Cardiac muscle cell (in vitro differentiated cells and primary cell): ENCODE measurements at places on chromosomes 4 and X.

- no peak for DNase-seq
Measured at GRCh38 chr4:85744950-85745349, 270.0 kb downstream of the ARHGAP24 start.

GRCh38 chr4:23368081-23368697 is 521.7 kb downstream of the PPARGC1A start:
- DNase-seq = peak; percentile 7

- DNase-seq = no peak
Measured at GRCh38 chr4:163121689-163122088, 45.0 kb downstream of the NAF1 start.

GRCh38 chr4:62399242-62399641 is 1199.1 kb downstream of the ADGRL3 start:
- no peak for DNase-seq

DNA sequence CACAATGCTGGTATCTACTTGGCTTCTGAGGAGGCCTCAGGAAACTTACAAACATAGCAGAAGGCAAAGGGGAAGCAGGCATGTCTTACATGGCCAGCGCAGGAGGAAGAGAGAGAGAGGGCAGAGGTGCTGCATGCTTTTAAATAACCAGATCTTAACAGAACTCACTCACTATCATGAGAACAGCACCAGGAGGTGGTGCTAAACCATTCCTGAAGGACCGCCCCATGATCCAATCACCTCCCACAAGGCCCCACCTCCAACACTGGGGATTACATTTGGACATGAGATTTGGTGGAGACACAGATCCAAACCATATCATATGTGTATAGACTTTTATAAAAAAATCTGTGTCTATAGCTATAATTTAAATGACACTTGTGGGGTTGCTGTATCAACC is 48.6 kb upstream of the ERVMER34-1 start:
- no peak for DNase-seq

DNA sequence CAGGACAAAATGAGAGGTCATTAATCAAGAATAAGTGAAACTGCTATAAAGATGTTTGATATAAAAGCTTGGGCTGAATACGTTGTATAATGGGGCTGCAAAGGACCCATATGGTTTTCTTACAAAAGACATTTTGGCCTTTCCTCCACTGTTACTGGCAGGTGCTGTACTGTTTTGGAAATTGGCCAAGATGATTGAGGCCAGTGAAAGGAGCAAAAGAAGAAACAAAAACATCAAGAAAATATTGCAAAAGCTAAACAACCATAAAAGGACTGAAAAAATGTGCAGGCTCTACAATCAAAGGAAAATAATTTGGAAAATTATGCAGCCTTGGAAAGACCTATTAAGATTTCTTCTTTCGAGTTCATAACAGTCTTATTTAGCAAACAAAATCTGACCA is 222.2 kb upstream of the PPP1R2C start:
- no peak for DNase-seq

DNA sequence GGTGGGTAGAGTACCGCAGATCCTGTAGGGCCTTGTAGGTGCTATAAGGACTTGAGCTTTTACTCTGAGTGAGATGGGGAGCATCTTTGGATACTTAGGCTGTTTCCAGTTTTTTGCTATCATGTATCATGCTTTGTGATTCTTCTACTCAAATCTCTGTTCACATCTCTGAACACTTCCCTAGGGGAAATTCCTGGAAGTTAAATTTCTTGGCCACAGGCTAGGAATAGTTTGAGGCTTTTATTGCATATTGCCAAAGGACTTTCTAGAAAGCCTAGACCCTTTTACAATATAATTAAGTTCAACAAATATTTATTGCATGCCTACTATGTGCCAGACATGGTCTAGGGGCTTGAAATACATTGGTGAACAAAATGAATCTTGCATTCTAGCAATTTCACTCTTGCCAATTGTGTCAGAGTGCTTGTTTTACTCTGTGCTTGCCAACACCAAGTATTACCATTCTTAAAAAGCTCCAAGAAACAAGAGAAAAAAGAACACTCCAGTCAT is 4.1 kb upstream of the PGRMC1 start:
- no peak for DNase-seq

DNA sequence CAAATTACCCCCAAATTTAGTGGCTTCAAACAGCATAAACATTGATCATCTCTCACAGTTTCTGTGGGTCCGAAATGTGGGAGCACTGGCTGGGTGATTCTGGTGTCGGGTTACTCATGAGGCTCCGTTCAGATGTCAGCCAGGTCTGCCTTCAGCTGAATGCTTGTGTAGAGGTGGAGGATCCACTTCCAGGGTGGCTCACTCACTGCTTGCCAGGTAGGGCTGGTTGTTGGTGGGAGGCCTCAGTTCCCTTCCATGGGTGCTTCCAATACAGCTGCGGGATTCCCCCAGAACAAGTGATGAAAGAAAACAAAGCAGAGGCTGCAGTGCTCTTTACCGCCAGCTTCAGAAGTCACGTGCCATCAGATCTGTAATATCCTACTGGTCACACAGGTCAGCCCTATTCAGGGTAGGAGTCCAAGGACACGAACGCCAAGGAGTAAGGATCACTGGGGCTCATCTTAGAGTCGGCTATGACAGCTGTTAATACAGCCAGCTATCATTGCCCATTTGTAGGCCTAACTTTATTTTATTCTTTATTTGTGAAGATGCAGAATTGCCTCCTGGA is 1.1 kb upstream of the SMIM43 start:
- DNase-seq = peak; percentile 7

GRCh38 chr4:148076964-148077363 is 345.1 kb downstream of the ARHGAP10 start:
- no peak for DNase-seq

- no peak for DNase-seq
Measured at GRCh38 chr4:176539785-176540175, 220.0 kb downstream of the SPCS3 start.

- DNase-seq = no peak
Measured at GRCh38 chrX:124862301-124862700, 457.4 kb upstream of the TEX13C start.

DNA sequence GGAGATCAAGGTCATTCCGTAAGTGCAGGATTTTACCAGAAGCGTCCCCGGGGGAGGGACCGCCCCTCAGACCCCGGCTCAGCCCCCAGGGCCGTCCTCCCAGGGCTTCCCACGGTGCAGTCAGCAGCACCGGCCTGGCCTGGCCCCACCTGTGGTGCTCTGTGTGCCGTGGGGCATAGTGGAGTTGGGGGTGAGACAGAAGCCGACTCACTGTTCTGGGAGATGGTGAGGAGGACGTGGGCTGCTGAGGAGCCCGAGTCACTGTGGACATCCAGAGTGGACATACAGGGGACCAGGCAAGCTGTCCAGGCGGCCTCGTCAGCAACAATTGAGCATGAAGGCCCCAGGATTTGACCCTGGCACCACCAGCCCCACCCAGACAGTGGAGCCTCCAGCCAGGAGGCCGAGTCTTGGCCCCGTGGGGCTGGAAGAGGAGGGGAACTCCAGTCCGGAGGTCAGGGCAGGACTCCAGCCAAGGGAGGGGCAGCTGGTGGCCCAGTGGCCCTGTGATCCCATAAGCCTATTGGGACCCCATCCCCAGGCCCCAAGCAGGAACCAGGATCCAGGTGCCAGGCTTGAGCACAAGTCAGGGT is 19.1 kb downstream of the ATP5ME start:
- DNase-seq = no peak

DNA sequence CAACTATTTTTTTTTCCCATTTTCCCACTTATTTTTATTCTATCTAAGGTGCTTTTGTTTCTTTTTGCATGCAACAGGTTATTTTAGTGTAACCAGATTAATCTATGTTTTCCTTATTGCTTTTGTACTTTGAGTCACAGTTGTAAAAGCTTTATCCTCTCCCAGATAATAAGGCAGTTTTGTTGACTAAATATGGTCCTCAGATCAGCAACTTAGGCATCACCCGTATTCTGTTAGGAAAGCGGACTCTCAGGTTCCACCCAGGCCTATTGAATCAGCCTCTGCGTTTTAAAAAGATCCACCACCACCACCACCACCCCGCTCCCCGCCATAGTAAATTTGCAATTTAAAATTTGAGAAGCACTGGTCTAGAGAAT is 58.6 kb upstream of the USP9X start:
- peak; percentile 46 for DNase-seq

DNA sequence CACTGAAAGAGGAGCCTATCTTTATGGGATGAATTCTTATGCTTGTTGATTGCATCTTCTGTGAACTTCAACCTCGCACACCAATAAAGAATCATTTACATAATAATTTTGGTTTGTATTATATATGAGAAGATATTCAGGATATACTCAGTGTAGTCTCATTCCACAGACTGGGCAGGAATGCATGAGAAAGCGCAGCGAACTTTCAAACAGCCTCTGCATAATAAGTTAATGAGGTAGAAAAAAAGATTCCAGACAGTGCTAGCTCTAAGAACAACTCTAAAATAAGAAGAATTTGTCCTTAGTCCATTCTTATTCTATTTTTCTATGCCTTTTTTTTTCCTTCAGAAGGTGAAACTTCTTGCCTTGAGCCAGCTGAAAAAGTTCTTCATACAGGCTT is 224.3 kb upstream of the CTSO start:
- DNase-seq = no peak

DNA sequence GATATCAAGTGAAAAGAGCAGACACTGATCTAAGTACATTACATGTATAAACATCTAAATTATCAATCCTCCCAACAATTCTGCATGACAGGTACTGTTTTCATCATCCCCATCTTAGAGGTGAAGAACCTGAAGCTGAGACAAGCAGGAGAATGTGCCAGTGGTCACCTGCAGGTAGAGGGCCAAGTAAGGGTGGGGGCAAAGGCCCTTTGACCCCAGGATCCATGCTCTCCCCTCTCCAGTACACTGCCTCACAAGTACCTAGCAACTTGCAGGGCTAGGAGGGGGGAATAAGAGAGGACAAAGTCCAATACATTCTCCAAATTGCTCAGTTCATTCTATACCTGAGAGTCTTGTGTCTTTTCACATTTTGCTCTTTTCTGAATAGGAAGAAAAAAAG is 8.3 kb upstream of the MAP7D2 start:
- no peak for DNase-seq

GRCh38 chrX:15918003-15918402 is 63.4 kb upstream of the AP1S2 start:
- DNase-seq = no peak

- no peak for DNase-seq
Measured at GRCh38 chr4:78024085-78024484, 33.0 kb upstream of the FRAS1 start.

- DNase-seq = no peak
Measured at GRCh38 chr4:88429401-88429800, 27.5 kb upstream of the HERC5 start.

GRCh38 chr4:126247409-126247808 is 932.7 kb downstream of the FAT4 start:
- DNase-seq = no peak

DNA sequence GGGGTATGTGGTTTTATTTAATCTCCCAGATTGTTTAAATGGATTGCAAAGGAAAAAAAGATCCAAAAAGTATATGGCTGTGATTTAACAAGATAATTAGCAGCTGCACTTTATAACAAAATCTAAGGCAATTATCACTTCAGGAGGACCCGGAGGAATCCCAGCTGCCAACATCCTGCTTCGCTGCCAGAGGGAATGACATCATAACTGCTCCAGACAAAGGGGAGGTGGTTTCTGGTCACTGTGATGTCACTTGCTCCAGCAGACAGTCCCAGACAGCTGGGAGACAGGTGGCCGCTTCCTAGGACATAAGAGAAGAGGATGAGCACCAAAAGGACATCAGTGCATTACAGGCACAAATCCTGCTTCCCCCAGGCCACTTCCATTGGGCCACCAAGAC is 371.0 kb downstream of the BCOR start:
- DNase-seq = peak; percentile 64

GRCh38 chr4:177322266-177322665 is 12.6 kb downstream of the NEIL3 start:
- DNase-seq = peak; percentile 41

GRCh38 chr4:77697860-77698590 is 92.4 kb downstream of the CXCL13 start:
- DNase-seq = peak; percentile 88

- DNase-seq = no peak
Measured at GRCh38 chrX:7110821-7111276, 36.7 kb upstream of the STS start.

- no peak for DNase-seq
Measured at GRCh38 chr4:145200366-145200765, 20.0 kb upstream of the OTUD4 start.

DNA sequence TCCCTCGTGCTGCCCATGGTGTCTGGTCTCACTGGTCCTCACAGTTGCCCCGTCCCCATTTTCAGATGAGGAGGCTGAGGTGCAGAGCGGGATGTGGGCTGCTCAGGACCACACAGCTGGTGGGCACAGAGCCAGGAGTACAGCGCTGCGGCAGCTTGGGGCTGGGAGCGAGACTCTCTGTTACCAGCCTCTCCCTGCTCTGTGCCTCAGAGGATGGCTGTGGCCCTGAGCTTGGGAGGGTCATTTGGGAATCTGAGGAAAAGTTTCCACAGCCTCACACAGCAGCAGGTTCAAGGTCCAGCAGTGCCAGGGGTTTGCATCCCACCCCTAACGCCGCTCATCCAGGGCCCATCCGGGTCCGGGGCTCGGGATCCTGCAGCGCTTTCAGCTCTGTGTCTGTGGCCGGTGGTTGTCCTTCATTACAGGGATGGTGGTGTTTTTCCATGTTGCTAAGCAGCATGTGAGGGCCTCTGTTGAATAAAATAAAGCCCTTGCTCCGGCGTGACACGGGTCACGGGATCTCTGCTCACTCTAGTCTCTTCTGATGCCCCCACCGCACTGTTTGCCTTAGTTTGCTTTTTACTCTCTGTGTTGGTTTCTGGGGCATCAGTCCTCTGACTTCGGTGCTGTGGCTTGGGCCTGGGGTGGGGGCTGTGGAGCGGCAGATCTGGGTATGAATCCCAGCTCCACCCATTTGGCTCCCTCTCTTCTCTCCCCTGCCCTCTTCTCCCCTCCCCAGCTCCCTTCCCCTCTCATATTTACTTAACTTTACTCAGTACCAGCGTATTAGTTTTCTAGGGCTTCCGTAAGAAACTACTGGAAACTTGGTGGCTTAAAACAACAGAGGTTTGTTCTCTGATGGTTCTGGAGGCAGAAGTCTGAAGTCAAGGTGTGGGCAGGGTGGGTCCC is 6.5 kb downstream of the WFS1 start:
- DNase-seq = no peak

GRCh38 chrX:150648296-150648940 is 44.8 kb upstream of the MTMR1 start:
- DNase-seq = no peak

GRCh38 chr4:74279716-74280115 is 28.6 kb upstream of the EPGN start:
- no peak for DNase-seq

DNA sequence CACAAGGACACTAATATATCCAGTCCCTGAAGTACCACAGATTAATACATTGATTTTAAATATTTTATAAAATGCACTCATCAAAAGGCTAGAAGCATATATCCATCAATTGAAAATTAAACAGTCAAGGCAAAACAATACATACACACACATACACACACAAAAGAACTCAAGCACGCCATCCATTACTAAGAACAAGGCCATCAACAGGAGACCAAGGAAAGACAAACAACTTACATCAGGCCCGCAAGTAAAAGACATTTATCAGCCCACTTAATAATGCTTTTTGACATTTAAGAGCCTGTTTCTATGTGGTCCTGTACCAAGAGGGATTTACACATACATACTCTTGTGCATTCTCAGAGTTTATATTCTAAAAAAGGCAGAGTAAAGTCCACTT is 50.0 kb upstream of the ZNF827 start:
- DNase-seq = no peak
